ENCODE measurements at places on chromosomes 3 and 15. TPM values are rescaled to one million over a fixed set of nuclear protein-coding genes. Genes with fewer than 3 reads are reported as not detected.

The RAB8B gene
- total RNA-seq: 10.4 TPM

The TM6SF1 gene
- not detected for total RNA-seq

The SH3GL3 gene
- not detected for total RNA-seq

The DCUN1D1 gene
- 8.2 TPM for total RNA-seq

DNA sequence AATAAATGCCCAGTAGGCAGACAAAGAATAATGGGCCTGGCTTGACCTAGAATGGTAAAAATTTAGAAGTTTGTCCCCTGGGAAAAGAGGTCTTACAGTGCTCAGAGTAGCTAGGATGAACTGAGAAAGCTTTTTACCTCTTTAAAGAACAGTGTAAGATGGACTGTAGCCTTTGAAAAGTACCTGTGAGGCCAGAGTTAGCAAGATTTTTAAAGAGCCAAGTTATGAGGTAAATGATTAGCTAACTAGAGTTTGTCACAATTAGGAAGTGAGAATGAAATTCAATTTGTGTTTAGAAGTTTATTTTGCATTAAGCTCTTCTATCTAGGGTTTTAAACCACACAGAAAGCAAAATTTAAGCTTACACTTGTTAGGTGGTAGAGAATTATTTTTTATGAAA is 480.9 kb downstream of the ZIC1 start:
- no peak for DNase-seq

GRCh38 chr3:38616658-38617057 is 32.8 kb downstream of the SCN5A start:
- DNase-seq: no peak

DNA sequence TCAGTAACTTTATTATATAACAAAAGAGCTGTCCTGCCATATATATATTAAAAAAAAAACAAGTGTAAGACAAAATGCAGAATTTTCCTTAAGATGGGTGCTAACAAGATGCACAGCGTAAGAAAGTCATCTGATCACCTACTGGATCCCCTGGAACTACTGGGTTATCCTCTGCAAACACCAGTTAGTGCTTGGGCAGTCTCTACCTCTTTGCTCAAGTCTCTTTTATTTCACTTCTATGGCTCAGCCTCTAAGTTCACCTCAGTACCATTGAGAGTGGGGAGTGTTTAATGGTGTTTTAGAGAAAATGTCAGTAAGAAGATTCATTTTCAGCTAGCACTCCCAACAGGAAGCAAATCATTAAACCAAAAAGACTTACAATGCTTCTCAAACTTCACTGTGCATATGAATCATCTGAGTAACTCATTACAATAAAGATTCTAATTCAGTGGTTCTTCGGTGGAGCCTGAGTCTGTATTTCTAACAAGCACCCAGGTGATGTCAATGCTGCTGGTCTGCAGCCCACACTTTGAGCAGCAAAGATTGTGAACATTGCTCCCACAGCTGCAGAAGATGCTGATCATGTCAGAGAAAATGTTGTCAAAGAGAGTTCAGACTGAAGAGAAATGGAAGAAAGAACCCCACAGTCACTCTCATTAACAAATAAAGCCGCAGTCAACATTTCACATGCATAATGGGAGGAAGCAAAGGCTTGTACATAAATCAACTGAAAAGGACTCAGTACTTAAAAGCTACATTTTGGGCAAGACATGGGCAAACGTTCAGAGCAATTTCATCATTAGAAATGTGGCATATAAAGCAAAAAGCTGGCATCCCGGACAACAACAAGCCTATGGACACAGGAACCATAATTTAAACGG is 227.1 kb upstream of the ATP11B start:
- DNase-seq: peak; percentile 10

- no peak for DNase-seq
Measured at GRCh38 chr15:86073281-86073680, 6.4 kb upstream of the AGBL1 start.

DNA sequence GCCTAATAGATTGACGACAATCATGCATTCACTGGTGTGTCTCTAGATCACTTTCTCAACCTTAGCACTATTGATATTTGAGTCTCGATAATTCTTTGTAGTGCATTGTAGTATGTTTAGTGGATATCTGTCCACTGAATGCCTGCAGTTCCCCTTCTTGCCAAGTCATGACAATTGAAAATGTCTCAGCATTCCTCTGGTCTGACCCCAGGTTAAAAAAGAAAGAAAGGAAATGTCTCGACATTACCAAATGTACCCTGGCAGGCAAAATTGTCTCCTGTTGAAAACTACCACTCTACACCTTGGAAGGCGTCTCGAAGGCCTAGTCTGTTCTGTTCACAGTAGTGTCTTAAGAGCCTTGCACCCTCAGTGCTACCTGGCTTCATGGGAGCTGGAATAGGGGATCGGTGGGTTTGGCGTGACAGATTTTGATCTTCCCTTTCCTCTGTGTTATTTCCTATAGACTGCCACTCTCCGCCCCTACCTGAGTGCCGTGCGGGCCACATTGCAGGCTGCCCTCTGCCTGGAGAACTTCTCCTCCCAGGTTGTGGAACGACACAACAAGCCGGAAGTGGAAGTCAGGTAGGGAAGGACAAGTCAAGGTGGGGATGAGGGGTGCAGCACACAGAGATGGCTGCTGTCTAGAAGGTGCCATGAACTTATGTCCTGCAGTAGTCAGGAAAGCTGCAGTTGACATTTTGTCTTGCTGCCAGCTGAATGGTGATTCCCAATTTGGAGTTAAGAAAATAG is 4.5 kb downstream of the ARPC4 start:
- no peak for DNase-seq

DNA sequence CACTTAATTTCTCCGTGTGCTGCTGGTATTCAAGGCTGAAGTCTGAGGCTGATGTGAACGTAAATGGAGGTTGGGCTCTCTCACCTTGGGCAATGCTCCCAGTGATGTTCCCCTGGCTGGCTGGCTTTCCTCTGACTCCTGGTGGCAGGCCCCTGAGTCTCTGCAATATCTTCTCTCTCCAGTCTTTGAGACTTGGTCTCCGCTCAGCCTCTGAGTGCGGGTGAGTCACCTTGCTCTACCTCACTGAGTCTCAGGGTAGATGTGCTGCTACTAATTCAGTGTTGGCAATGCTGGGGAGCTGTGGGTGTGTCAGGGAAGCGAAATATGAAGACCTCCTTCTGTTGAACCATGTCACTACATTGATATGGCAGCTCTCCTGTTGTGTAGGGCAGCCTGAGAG is 31.3 kb upstream of the TRIM59 start:
- DNase-seq: no peak

DNA sequence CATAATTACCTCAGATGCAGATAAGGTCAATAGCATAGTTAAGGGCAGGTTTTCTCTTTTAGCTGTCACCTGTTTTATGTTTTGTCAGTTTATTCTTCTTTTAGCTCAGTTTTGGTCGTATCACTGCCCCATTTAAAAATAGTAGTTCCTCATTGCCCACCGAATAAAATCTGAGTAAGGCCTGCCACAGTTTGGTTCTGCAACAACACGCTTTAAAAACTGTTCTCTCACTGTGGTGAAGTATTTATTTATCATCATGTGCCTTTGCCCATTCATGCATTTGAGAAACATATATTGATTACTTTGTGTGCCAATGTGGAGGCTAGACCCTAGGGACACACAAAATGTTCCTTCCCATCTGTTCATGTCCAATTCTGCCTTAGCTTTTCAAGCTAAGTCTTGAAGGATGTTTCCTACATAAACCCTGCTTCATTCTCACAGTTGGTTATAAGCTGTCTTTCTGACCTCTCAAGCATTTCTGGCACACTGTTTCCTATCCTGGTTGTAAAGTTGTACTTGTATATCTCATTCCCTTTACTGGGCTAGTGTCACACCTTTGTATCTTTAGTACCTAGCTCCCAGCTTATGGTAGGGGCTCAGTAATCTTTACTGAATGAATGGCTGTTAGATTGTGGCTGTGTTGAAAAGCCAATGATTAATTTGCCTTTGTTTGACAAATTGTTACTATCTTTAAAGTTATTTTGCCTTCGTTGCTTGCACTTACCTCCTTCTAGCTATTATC is 23.9 kb downstream of the AKAP13 start:
- DNase-seq: no peak

DNA sequence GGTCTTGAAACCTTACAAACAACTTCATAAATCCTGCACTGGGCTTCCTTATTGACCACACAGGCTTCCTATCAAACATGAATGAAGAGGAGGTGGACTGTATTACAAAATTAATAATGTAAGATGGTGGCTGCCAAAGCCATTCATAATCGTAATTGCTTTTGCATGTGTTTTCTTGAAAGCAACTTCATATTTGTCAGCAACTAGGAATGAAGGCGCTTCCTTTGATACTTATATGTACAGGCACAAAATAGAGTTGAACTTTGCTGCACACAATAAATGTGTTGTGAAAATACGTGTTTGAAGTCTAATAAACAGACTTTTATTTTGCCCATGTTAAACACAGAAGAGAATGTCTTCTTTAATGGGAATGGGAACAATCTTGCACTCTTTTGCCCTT is 72.1 kb upstream of the OXTR start:
- no peak for DNase-seq

DNA sequence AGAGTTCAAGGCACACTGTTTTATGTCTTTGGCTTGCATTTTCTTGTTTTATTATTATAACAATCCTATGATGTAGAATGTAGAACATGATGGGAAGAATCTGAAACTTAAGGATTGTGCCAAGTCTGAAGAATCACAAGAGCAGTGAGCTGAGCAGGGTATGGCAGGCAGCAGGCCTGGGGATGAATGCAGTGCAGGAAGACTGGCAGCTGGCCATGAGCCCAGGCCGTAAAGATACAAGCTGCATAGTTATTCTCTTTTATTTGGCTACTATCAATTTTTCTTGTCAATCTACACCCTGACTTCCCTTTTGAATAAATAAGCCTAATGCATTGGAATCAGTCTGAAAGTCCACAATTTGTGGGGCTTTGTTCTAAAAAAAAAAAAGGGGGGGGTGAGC is 89.6 kb upstream of the ARPP21 start:
- no peak for DNase-seq

- no peak for DNase-seq
Measured at GRCh38 chr3:170602556-170602955, 16.7 kb upstream of the SLC7A14 start.

DNA sequence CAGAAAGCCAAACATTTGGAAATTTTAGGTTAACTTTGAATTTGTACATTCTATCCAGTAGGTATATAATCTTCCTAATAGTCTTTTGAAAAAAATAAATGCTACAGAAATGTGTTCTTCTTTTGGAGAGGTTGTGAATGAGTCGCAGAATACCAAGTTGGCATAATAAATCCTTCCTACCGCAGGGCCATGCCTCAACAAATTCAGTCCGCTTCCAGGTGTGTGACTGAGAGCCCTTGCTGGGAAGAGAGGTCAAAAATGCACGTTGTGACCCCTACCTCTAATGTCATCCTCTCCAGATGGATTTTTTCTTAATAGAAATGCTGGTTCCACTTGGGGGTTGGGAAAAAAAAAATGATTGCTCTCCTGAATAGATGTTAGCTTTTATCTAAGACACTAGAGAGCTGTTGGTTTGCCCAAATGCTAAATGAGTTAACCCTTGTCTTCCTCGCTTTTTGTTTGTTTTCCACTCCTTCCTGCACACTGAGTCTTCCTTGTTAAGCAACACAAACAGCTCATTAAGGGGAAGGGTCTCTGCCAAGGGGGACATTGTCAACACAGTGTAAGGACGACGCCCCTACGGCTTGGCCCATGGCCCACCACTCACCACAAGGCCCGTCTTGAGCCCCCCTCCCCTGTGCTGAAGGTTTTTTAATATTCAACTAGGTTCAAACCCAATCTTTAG is 33.9 kb downstream of the RLBP1 start:
- no peak for DNase-seq

DNA sequence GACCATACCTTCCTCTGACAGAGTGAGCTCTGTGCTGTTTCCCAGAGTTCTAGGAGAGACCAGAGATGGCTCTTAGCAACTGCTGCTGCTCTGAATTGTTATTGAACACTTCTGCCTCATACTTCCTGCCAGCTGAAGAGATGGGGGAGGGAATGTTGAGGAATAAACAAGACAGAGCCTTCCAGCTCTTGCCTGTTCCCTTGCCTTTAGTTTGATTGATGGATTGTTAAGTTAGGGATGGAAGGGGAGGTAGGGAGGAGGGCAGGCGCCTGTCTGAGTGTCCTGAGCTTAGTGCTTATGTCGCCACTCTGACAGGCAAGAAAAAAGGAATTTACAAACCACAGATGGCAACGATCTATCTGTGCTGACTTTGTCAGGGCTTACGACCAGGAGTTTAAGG is 42.8 kb downstream of the ZNF609 start:
- DNase-seq: no peak

GRCh38 chr15:47503876-47504275 is 213.4 kb upstream of the SEMA6D start:
- DNase-seq: no peak

DNA sequence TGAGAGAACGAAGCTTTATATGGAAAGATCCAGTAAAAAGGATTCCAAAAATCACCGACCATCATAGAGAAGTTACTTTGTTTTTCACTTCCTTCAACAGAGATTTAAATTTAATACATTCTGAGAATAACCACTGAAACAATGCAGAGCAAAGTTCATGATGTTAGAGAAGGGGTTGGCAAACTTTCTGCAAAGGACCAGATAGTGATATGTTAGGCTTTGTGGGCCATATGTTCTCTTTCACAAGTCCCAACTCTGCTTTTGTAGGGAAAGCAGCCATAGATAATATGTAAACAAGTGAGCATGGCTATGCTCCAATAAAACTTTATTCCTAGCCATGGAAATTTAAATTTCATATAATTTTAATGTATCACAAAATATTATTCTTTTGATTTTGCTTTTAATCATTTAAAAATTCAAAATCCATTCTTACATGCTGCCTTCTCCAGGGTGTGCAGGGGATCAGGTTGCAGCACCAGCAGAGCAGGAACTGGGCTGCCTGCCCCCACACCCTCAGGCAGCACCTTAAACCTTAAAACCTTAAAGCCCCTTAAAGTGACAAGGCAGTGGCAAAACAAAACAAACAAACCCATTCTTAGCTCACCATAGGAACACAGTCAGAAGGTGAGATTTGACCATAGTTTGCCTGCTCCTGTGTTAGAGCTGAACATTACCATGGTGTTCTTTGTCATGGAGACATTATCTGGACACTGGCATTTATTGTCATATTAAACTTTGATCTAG is 16.9 kb upstream of the IGSF10 start:
- no peak for DNase-seq

- DNase-seq: peak; percentile 29
Measured at GRCh38 chr3:128969993-128970739, 23.7 kb downstream of the CFAP92 start.

All from Caki2 (cell line).